ENCODE measurements at places on chromosomes 1 and 21.

DNA sequence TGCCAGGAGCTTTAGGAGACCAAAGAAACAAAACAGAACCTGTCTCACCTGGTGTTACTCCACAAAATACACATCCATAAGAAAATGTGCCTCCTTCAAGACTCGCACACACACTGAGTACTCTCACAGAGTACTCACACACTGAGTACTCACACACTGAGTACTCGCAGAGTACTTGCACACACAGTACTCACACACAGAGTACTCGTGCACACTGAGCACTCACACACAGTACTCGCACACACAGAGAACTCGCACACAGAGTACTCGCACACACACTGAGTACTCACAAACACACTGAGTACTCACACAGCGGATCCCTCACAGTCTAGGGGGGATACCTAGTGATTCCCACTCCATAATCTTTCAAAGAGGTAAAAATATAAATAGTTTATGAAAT, 40.3 kb downstream of the PCSK9 start:
- no peak for DNase-seq

DNA sequence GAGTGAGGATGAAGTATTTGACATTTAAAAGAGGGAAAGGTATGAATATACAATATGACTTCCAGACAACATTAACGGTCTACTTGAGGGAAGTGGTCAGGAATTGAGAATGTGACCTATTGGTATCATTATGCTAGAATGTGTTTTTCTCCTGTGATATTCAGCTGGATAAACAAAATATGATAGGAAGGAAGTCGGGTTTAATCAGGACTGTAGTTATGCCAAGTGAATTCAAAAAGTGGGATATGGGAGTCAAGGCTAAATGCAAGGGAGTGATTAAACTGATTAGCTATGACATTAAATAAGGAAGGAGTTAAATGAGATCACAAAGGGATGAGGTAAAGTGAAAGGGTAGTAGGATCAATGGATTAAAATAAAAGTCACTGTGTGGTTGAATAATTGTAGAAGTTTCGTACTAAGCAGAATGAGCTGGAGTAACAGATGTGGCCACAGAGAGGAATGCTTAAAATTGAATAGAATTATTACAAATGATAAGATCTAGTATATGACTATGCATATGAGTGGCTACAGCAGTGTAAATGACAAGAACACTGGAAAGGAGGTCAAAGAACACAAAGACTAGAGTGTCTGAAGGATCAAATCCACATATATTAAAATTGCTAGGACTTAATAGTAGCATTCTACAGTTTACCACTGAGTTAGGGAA, 62.5 kb downstream of the TRIM33 start:
- no peak for DNase-seq

GRCh38 chr1:61481315-61481715, 243.6 kb downstream of the TM2D1 start:
- DNase-seq: no peak

DNA sequence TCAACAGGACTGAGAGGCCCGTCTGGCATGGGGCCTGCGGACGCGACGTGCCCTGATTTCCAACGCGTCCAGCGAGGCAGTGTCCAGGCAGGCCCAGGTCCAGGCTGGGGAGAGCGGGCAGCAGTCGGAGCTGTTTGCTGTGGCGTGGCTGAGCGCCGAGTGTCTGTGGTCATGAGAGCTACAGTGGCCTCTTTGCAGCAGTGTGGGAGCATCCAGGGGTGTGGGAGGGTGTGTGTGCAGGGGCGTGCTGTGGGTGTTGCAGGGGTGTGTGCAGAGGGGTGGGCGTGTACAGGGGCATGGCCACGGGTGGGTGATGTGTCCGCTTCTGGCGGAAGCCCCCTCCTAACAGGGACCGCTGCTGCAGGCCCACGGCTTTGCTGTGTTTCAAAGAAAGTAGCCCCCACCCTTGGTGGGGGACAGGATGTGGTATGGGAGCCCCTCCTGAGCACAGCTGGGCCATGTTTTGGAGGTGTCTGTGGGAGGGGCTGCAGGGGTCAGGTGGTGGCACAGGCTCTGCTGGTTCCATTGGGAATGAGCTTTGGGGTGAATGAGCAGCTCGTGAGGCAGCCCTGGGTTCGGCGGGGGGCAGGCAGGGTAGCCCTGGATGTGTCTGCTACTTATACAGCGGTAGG, 17.7 kb downstream of the PLCH2 start:
- no peak for DNase-seq

DNA sequence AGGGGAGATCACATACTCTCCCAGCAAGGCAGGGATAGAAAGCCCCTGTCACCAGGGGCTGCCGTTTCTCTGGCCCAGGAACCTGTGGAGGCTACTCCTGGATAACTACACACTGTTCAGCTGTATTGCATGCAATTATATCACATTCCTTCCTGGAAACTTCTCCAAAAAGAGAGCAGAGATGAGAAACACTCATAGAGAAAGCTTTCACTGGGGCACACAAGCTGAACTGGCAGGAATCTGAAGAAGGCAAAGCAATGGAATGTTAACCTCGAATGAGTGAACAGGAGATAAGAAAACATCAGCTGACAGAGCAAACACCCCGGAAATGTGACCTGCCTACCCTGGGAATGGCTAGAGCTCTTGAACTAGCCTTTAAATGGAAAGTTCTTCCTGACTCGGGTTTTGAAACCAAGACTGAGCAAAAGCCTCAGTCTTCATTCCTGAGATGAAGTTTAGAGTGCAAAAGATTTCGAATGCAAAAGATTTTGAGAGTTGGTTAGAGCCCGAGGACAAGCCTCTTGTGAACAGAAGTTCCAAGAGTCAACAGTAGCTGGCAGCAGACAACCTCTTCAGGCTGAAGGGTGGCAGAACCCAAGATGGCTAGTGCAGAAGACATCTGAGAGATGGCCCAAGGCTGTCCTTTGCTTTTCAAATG, 32.3 kb downstream of the CCN1 start:
- no peak for DNase-seq

DNA sequence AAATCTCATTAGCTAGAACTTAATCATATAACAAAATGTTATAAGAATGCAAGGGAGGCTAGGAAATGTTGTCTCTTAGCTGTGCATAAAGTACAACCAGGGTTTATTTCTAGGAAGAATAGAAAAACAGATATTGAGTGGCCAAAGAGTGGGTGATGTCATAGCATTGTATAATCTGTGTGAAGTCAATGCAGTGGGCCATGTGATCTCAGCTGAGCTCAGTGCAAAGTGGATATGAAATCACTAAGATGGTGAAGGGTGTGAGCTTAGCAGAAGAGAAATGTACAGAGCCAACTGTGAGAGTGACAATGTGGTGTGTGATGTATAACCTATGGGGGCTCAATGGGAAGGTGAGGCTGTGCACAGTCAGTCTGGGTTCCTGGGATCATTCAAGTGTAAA, 29.7 kb upstream of the DUSP23 start:
- no peak for DNase-seq

DNA sequence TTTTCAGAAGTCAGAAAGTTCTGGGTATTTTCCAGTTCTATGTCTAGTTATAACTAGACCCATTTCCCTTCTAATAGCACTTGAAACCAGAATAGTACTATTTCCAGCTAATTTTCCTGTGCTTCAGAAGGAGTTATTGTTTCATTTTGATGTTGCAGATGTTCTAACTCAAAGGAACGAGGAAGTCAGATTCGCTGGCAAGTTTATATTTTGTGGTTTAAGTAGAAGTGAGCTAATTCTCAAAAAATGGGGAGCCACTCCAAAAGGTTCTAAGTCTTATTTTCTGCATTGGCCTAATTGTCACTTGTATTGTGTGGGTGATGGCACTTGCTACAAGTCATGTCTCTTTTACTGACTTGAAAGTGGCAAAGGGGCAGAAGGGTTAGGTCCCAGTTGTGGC, 18.1 kb downstream of the CCDC185 start:
- no peak for DNase-seq

- no peak for DNase-seq
Observed at GRCh38 chr1:225813214-225813964, 3.5 kb downstream of the EPHX1 start.

DNA sequence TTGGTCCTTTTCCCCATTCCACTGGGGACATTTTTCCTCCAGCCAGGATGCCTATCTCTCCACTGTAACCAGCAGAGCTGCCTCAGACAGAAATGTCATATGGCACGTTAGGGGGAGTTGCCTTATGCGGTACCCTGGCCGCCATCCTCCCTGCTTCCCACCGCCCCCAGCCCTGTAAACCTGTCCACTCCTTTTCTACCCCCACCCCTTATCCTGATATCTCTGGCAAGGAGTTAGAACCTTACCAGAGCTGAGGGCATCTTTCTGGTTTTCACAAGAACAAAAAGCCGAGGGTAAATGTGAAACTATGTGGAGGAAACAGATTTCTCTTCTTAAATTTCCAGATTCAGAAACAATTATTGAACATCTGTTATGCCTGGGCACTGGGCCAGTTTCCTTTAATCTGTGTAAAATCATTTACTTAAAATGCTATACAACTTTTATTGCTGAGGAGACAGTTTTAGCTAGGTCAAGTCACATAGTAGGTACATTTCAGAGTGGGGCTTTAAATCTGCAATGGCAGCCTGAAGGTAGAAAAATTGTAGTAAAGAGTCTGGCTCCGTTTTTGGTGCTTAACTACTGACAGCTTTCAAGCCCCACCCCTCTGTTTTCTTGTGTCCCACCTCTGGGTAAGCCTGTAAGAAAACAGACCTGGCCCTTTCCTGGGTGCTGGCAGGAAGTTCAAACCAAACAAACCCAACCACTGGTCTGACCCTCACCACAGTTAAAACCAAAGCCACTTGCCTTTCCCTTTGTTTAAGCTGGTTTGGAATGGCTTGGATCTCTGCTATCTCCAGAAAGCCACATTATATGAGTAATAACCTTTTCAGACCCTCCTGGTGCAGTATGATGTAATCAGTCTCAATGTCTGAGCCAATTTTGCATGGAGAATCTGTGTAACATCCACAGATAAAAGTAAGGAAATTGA, 319.0 kb downstream of the HHAT start:
- DNase-seq: no peak
